Dorsolateral prefrontal cortex (tissue), 122 donors: ENCODE measurements at places on chromosomes 2 and 18.

- DNase-seq, result no peak
Measured at GRCh38 chr2:31244101-31244500, 10.1 kb downstream of the EHD3 start.

DNA sequence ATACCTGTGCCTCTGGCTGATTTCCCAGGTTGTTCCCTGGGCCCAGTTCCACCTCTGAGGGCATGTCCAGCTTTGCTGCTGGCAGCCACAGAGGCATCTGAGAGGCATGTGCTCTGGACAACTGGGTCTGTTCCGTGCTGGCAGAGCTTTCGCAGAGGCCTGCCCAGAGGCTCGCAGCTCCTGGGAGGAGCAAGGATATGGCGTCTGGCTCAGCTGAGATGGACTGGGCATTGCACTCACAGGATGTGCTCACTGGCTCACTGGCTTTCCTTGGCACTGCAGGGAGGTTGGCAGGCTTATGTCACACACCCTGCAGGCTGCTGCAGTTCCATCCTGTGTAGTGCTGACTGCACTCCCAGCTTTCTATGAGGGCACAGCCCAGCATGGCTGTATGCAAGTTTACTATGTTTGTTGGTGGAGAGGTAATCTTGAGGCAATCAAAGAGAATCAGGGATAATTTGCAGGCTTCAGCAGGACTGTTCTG is 172.3 kb downstream of the PRKCE start:
- peak; percentile 97 for DNase-seq

- DNase-seq, result peak; percentile 44
Measured at GRCh38 chr2:101205521-101206479, 46.9 kb upstream of the CNOT11 start.

DNA sequence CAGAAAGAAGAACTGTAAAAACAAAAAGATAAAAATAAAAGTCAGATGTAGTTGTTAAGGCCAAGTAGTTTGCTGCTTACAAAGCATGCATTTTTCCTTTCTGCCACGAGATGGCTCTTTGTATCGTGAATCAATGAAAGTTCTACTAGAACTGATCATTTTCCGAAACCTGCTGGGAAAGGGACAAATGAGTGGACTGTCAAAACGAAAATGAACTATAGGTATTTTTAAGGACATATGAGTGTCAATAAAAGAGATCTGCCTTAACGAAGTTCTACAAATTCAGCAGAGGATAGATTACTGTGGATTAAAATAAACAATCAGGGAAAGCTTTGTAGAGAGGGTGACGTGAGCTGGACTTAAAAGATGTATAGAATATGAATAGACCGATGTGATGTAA is 15.0 kb upstream of the ELOA2 start:
- DNase-seq, result no peak

DNA sequence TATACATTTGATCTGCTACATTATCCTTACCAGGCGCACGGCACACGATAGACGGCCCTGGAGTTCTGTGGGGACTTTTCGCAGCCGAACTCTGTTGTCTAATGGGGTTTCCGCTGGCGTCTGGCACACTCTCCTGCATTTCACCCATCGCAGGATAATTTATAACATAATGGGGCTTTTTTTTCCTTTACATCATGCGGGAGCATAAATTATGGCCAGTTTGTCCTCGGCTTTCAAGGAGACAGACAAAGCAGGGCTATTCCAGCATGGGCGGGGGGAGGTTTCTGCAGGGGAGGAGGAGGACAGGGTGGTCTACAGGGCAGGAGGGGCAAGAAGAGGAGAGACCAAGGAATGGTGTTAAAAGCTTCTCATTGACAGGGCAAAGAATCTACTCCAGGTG is 279.8 kb downstream of the CELF4 start:
- no peak for DNase-seq

DNA sequence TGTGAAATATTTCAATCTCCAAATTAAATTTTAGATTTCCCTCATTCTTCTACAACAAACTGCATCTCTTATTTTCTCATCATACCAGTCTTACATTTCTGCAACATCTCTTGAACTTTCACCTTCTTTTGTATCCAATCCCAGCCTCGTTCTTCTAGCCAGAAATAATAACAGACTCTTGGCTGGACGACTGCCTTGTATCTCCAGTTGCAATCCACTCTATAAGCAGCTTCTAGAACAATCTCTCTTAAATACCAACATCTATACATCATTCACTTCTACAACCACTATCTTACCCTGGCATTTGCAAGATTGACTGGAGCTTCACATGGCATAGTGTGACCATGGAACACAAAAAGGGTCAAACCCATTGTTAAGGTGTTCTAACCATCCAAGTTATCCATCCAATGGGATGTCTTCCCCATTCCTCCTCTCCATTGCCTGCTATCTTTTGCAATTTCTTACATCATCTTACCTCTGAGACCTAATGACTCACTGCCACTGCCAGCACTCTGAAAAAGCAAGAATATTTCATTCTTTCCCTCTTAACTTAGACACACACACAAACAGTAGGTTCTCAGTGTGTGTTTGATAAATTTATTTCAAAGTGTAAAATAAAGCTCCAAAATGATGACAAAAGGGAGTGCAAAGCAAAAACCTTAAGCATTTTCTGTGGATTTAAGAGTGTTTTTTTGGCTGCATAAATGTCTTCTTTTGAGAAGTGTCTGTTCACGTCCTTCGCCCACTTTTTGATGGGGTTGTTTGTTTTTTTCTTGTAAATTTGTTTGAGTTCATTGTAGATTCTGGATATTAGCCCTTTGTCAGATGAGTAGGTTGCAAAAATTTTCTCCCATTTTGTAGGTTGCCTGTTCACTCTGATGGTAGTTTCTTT is 145.6 kb downstream of the METTL4 start:
- no peak for DNase-seq

DNA sequence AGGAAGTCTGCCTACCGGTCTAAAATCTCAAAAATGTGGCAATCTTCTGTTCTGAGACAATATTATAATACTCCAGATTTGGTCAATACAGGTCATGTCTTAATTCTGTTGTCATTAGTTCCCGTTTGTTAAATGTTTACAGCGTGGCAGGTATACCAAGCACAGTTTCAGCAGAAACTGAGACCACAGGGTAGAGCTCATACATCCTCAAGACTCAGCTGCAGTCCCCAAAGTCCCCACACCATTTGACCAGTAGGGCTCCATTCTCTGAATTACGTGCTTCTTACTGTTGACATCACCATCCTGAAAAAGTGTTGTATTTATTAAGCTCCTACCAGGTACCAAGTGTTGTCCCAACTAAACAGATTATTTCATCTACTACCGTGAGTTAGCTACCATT is 157.1 kb downstream of the MC4R start:
- no peak for DNase-seq

DNA sequence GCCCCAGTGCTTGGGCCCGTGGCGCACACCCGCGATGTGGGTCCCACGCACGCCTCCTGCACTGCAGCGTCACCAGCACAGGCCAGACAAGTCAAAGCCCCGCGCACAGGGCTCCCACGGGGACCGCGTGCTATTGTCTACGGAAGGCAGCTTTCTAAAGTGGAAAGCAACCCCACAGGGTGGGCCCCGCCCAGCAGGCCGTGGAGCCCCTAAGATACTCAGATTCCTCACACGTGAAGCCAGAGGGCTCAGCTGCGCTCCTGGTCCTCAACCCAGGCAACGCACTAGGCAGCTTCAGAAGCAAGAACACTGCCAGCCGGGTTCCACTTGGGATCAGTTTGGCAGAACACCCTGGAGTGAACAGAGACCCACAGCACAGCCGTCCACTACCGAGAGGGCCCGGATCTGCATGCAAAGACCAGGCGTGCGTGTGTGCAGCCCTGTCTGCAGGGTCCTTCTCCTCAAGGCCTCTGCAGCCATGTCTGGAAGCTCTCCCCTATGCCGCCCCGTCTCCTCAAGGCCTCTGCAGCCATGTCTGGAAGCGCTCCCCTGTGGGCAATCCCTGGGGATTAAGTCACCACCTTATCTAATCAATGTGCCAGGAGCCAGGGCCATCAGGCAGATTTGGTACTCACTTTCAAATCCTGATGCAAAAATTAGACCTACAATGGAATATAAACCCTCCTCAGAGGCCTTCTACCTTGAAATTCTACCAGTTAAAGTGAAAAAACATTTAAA is 231.3 kb downstream of the HDAC4 start:
- peak; percentile 26 for DNase-seq

GRCh38 chr2:72561621-72562318 is 264.1 kb downstream of the EXOC6B start:
- DNase-seq, result no peak

GRCh38 chr18:41992066-41992465 is 37.0 kb downstream of the PIK3C3 start:
- DNase-seq, result no peak

- DNase-seq, result no peak
Measured at GRCh38 chr2:9229470-9229820, 22.8 kb downstream of the ASAP2 start.

DNA sequence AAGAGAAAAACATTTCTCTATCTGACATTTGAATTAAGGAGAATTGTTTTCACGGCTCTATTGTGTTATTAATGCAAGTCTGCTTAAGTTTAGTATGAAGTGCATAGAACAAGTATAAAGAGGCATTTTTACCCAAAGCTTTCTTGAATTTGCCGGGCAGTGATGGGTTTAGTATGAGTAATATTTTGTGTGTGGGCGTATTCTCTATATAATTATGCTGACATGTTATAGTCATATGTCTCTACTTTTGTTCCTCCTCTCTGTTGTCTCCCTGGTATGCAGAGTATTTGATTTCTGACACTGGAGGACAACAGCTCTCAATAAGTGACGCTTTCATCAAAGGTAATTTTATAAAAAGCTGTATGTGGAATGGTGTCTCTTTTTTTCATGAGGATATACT is 45.9 kb downstream of the PIKFYVE start:
- no peak for DNase-seq

GRCh38 chr2:42132966-42133641 is 36.0 kb upstream of the EML4 start:
- peak; percentile 38 for DNase-seq

GRCh38 chr18:3932276-3932675 is 482.3 kb downstream of the TGIF1 start:
- peak; percentile 67 for DNase-seq

- DNase-seq, result no peak
Measured at GRCh38 chr18:51686590-51686989, 489.1 kb upstream of the MEX3C start.

GRCh38 chr18:37694516-37694915 is 128.9 kb upstream of the CELF4 start:
- no peak for DNase-seq

- DNase-seq, result no peak
Measured at GRCh38 chr2:219021591-219021990, 19.7 kb downstream of the CFAP65 start.

- DNase-seq, result no peak
Measured at GRCh38 chr2:136010126-136010525, 24.7 kb upstream of the DARS1 start.

DNA sequence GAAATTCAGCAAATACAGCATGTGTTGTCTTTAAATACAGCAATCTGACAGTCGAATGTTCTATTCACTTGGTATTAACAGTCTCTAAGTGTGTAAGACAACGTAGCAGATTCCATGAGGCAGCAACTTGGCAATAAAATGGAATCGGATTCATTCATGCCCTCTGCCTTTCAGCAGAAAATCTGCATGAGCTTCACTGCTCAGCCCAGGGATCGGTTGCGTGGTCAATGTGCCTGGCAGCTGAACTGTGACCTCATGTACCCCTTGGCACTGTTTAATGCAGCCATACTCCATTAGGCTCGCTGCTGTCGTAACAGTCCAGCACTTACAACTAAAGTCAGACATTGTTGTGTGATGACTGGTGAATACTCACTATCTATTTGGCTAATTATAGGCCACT is 17.7 kb upstream of the RGPD4 start:
- no peak for DNase-seq

DNA sequence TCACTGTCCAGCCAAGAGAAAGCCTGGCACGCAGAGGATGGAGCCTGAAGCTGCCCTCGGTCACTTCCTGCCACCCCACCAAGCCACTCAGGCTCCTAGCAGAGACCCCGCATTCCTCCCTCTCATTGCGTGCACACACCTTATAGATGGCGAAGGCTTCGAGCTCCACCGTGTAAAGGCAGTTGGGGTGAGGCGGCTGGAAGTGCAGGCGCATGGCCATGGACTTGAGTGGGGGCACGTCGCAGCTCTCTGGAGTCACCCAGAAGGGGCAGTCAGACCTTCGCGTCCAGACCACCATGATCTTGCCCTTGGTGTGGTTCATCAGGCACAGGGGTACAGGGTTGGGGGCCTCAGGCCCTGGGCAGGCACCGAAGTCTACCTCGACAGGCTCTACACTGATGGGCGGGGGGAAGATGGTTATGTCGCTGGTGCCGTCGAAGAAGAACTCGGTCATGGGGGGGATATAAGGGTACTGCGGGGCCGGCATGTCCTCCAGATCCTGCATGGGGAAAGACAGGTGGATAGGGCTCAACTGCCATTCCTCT is 13.7 kb downstream of the CFAP65 start:
- no peak for DNase-seq

DNA sequence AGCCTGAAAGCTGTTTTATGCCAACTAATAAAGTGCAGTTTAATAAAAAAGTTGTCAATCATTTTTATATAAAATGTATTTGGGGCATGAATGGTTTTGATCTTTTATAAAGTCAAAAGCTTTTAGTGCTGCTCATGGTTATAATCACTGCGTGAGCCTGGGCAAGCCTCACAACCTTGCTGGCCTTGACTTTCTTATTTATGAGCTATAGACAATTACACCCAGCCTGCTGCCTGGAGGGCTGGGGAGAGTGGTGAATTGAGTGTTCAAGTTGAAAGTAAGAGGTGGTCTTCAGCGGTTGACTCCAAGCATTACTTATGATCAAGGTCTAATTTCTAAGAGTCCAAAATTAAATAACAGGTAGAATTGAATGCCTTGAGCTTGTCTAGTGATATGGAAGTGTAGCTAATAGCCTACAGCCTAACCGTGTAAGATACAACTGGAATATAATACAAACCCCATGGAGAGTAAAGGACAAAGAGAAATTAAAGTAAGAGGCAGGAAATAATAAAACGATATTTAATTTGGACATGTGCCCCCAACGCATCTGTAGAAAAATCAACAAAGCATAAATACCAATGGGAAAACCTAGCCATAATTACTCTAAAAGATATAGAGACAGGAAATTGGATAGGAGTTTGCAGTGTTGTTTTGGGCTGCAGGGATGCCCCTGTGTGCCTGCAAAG is 106.0 kb upstream of the CYP1B1 start:
- DNase-seq, result no peak

GRCh38 chr2:129113776-129114175 is 795.1 kb upstream of the HS6ST1 start:
- no peak for DNase-seq

DNA sequence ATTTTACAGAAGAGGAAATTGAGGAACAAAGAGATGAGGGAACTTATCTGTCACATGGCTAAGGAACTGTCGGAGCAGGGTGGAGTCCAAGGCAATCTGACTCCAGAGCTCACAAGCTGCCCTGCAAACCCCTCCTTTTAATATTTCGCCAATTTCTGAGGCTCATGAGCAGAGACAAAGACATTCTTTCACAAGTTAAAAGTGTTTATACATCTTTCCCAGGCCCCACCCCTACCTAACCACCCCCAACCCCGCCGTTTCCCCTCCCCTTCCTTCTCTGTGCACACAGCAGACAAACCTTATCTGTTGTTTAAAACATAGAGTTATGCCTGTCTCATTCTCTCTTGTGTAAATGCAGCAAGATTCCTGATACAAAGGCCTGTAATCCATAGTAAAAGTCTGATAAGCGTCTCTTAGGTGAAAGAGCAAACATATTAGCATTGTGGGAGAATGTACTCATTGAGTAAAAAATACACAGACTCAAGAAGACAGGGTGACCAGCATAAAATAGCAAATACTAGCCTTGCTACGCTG is 44.3 kb downstream of the EPHA4 start:
- no peak for DNase-seq
